ENCODE measurements at places on chromosomes 12 and 14.

- peak; percentile 88 for DNase-seq
Measured at GRCh38 chr12:2891240-2892053, 756 bp downstream of the TULP3 start.

DNA sequence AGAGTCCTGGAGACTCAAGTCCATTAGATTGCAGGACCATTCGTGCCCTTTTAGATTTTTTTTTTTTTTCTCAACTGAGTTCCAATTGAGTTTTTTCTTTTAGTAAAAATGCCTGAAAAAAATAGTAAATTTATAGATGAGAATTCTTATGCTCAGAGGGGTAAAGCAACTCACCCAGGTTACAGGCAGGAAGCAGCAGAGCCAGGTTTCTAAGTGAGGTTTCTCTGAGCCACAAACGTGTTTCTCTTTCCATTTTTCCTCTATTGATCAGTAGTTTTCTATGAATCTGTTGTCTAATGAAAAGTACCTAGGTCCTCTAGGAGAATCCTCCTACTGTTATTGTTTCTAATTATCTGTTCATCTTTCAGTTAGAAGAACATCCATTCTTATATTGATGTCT, 66.4 kb upstream of the C12orf71 start:
- DNase-seq = no peak

GRCh38 chr12:57712701-57713100, 18.8 kb downstream of the OS9 start:
- DNase-seq = no peak

- no peak for DNase-seq
Measured at GRCh38 chr14:76311079-76311758, 64.7 kb upstream of the ESRRB start.

DNA sequence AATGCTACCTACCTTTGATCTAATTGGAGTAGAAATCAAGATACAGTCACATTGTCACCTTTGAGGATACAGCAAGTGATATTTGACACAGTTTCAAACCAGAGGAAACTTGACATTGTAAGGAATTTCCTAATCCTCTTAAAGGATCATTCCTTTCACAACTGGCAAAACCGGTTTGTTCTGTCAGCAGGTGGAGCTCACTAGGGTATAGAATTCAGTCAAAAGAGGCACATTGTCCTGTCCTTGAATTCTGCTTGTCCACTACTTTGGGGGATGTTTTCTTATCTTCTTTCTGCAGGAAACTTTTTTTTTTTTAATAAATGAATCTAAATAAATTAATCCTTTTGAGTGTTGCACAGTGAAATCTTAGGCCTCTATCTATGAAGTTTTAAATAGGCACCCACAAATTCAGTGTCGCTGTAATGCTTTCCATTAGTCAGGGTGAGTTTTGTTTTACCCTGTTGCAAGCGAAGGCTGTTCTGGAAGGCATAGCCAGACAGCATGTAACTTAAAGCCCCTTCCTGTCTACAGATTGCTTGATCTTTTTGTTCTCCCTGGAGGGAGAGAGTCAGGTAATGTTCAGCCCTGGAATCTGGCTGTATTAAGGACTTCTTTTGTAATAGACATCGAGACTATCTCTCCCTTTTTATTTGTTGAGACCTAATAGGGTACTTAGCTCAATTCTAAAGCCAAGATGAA, 285.0 kb upstream of the RGS6 start:
- peak; percentile 85 for DNase-seq

DNA sequence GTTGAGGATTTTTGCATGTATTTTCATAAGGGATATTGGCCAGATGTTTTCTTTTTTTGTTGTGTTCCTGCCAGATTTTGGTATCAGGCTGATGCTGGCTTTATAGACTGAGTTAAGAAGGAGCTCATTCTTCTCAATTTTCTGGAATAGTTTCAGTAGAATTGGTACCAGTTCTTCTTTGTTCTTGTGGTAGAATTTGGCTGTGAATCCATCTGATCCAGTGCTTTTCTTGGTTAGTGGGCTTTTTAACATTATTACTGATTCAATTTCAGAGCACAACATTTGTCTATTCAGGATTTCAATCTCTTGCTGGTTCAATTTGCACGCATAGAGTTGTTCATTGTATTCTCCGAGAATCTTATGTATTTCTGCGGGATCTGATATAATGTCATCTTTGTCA, 136.5 kb upstream of the FOXG1 start:
- DNase-seq = no peak

GRCh38 chr12:120013659-120014380, 24.8 kb downstream of the BICDL1 start:
- peak; percentile 64 for DNase-seq

DNA sequence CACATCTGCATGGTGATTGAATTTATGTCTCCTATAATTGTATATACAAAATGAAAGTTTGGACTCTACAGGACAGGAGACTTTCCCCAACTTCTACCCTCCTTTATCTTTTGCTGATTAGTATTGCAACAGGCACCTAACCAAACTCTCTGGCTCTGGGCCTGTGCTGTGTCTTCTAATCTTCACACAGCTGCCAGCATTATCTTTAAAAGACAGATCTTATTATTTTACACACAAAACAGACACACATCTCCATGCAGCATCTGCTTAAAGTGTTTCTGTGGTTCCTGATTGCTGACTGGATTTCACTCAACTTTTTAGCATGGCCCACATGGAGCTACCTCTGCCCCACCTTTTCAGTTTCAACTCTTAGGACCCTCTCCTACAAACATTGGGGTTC, 154.9 kb upstream of the PELI2 start:
- DNase-seq = no peak

- no peak for DNase-seq
Measured at GRCh38 chr14:91317381-91318308, 73.1 kb upstream of the GPR68 start.

DNA sequence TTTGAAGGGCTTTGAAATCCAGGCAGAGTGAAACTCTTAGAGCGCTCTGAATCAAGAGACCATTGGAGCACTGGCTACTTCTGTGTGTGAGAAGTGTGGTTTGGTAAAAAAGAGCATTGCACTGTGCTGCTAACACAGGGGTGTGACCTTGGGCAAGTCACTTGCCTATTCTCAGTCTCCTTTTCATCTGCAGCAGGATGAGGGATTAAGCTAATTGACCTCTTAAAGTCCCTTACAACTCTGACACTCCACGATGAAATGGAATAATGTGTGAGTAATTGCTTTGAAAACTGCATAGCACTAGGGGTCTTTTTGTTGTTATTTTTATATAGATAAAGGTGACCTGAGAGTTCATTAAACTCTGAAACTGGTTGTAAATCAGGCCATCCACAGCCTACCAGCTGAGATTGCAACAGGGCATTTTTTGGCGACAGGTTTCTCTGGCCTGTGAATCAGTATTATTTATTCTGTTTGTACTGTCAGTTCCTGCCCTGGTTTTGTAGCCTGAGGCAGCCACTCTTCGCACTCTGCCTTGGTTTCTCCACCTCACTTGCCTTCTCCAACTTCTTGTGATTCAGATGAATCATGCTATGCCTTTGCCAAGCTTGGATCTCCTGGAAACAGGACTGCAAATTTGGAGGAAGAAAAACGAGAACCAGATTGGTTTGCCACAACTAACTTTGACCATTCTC, 159.9 kb upstream of the PARP11 start:
- DNase-seq = no peak

- no peak for DNase-seq
Measured at GRCh38 chr14:35631071-35631805, 97.3 kb downstream of the INSM2 start.

DNA sequence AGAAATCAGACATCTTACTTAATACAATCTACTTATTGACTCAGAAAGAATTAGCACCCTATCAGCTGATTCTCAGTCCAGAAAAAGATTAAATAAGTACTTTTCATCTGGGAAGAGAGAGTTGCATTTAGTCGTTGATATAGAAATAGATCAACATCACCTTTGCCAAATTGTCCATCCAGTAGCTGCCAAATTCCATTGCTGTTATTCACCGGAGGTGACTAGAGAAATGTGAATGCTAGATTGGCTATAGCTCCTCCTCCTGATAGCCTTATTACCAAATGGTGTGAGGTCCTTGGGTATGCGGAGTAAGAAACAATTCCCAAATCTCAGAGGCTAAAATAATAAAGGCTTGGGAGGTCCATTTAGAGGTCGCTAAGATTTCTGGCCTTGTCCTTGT, 723.3 kb upstream of the FLRT2 start:
- no peak for DNase-seq

- DNase-seq = no peak
Measured at GRCh38 chr12:53514628-53515290, 7.5 kb upstream of the NPFF start.

- no peak for DNase-seq
Measured at GRCh38 chr14:67573228-67574010, 26.6 kb downstream of the PIGH start.

DNA sequence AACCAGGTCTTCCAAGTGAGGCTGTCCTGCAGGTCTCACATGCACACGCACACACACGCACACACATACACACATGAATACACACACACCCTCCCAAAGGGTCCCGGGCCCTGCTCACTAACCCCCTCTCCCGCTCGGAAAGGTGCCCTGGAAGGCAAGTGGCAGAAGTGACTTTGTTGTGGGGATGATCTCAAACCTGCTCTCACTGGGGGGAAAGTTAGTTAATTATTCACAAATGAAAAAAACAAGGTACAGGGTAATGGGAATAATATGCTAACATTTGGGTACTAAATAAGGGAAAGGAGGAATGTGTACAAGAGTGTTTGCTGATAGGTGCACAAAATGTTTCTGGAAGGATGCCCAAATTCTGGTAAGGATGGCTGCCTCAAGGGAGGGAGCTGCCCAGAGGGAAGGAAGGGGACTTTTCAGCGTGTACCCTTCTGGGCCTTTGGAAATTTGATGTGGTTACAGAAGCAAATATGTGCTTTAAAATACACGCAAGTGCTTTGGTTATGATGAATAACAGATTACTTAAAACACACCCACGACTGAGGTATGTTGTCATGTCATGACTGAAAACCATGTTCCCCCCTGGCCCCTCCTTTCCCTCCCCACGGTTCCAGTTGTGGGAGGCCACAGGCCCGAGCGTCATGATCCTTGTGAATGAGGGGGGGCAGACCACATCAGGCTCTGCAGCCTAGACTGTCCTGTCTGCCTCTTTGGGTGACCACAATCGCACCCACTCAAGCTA, 43.3 kb upstream of the PLEKHG6 start:
- DNase-seq = peak; percentile 96

- no peak for DNase-seq
Measured at GRCh38 chr12:116162071-116162470, 115.4 kb downstream of the MED13L start.

DNA sequence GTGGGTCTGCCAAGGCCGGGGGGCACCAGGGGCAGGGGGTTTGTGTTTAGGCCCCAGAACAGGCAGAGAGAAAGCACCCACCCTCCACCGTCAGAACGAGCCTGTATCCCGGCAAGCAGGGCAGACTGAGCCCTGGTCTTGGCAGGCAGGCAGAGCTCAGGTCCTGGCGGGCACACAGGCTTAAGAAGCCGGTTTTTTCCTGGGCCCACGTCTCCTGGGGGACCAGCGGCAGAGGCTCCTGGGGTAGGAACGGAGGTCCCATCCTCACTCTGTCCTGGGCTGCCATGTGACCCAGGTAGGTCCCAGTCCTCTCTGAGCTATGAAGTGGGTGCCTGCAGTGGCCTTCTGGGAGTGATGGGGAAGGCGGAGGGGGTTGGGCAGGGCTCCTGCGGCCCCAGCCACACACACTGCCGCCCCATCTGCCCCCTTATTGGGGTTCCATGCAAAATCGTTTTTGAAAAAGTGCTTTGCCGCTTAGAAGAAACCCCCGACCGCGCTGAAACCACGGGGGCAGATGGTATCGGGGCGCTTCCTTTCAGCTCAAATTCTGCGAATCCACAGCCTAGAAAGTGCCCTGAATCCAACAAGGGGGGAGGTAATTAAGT, 24.2 kb downstream of the SH2B3 start:
- no peak for DNase-seq

GRCh38 chr12:24940157-24940556, 8.7 kb downstream of the BCAT1 start:
- DNase-seq = no peak

GRCh38 chr12:64608901-64609535, 1.3 kb upstream of the RASSF3 start:
- DNase-seq = peak; percentile 90

DNA sequence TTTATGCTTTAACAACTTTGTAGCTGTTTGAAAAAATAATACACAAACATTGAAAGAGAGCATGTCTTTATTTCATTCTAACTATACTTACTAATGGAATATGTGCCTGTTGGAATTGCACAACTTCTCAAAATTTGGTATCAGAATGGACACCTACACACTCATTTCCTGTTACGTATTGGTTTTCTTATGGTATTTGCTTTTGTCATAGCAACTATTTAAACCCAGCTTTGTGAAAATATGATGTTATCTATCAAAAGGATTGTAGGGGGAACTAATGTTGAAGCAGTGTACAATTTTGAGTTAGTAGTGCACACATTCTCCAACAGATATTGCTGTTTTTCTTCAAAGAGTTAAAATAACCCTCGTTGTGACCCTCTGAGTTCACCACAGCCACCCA, 52.6 kb downstream of the RBMS2 start:
- no peak for DNase-seq
